ENCODE measurements at places on chromosomes 6 and 20. TPM values are rescaled to one million over a fixed set of nuclear protein-coding genes. Genes with fewer than 3 reads are reported as not detected.

- H3K4me3 ChIP-seq: no peak overlapping the region
- H3K36me3 ChIP-seq: no peaks in the 10 kb centered on the region
- H3K27ac ChIP-seq: no peak overlapping the region
- DNase-seq: no peak
- peaks cover 51% of the 10 kb centered on the region for H3K4me1 ChIP-seq
- H3K27me3 ChIP-seq: no peaks in the 10 kb centered on the region
Observed at GRCh38 chr6:16338577-16339264, 100.3 kb downstream of the GMPR start.

- no peaks in the 10 kb centered on the region for H3K4me1 ChIP-seq
- no peak overlapping the region for H3K27ac ChIP-seq
- H3K36me3 ChIP-seq: no peaks in the 10 kb centered on the region
- peak; percentile 72 for DNase-seq
- H3K27me3 ChIP-seq: no peaks in the 10 kb centered on the region
- no peak overlapping the region for H3K4me3 ChIP-seq
Observed at GRCh38 chr20:12893019-12893418, 115.8 kb upstream of the SPTLC3 start.

- no peaks in the 10 kb centered on the region for H3K4me1 ChIP-seq
- H3K36me3 ChIP-seq: no peaks in the 10 kb centered on the region
- H3K27ac ChIP-seq: no peak overlapping the region
- no peak overlapping the region for H3K4me3 ChIP-seq
- no peaks in the 10 kb centered on the region for H3K27me3 ChIP-seq
Observed at GRCh38 chr6:117494283-117494682, 11.8 kb downstream of the DCBLD1 start.

GRCh38 chr20:5674176-5674660, 76.0 kb upstream of the SHLD1 start:
- no peaks in the 10 kb centered on the region for H3K4me1 ChIP-seq
- no peak overlapping the region for H3K4me3 ChIP-seq
- no peaks in the 10 kb centered on the region for H3K36me3 ChIP-seq
- H3K27ac ChIP-seq: no peak overlapping the region

DNA sequence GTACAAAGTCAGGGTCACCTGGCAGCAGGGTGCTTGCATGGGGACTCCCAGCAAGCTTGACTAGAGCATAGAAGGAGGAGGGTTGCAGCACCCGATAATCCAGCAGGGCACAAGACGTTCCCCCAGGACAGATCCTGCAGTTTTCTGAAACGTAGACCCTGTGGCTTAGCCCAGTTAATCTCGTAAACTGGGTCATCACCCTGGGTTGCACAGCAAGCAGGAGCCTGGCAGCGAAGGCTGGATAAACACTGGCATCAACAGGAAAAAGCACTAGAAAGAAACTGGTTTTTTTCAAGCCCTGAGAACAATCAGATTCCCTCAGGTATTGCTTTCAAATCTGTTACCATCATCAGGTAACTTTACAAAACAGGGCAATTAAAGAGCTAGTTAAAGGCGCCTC, 92.6 kb downstream of the PDE7B start:
- DNase-seq: no peak
- no peak overlapping the region for H3K4me3 ChIP-seq
- no peak overlapping the region for H3K27ac ChIP-seq
- H3K27me3 ChIP-seq: no peaks in the 10 kb centered on the region
- H3K4me1 ChIP-seq: peaks cover 5% of the 10 kb centered on the region
- no peaks in the 10 kb centered on the region for H3K36me3 ChIP-seq

DNA sequence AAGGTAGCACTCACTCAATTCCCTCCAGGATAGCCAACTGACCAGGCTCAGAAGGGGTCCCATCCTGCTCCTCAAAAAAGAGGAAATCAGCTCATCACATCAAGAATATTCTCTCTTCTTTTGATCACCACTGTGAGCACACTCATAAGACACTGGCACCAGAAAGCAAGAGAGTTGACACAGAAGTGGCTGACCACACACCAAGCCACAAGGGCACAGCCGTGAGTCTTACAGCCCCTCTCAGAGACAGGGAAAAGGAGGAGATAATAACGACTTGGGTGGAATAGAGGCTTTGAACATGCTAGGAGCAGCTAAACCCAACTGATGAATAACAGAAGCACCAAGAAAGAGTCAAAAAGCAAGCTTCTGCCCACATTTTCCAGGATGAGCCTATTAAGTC, 249.1 kb upstream of the PREP start:
- H3K4me1 ChIP-seq: no peaks in the 10 kb centered on the region
- H3K27ac ChIP-seq: no peak overlapping the region
- no peak for DNase-seq
- H3K36me3 ChIP-seq: no peaks in the 10 kb centered on the region

VGLL2 gene
- not detected for total RNA-seq

All from esophagus muscularis mucosa (tissue), 4 donors.